ENCODE measurements at places on chromosomes 5 and 9. TPM values are rescaled to one million over a fixed set of nuclear protein-coding genes. Genes with fewer than 3 reads are reported as not detected.
A peak's percentile ranks its signal among the peaks of the same experiment; 100 is the strongest.

DNA sequence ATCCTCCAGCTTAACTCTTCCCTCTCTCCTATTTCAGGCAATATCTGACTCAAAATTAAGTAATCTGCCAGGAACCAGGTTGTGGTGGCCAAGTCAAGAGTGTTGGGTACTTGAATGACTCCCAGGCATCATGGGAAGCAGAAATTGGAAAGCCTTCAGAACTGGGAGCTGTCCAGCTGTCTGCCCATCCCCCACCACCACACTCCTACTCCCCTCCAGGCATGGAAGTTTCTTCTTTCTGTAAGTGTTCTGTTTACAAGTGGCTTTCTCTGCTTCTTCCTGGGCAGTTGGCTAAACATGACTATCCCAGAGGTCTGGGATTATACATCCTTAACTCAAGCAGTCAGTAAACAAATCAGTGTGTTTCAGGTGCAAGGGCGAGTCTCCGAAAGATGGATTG is 14.6 kb upstream of the PBX3 start:
- H3K36me3 ChIP-seq = no peaks in the 10 kb centered on the region
- peaks cover 13% of the 10 kb centered on the region for H3K27me3 ChIP-seq
- H3K4me1 ChIP-seq = no peaks in the 10 kb centered on the region
- DNase-seq = peak; percentile 26
- no peak overlapping the region for H3K27ac ChIP-seq

- no peaks in the 10 kb centered on the region for H3K27me3 ChIP-seq
- H3K4me3 ChIP-seq = no peak overlapping the region
- H3K4me1 ChIP-seq = peaks cover 10% of the 10 kb centered on the region
- peaks cover 73% of the 10 kb centered on the region for H3K36me3 ChIP-seq
- DNase-seq = no peak
- no peak overlapping the region for H3K27ac ChIP-seq
These were observed 18.4 kb upstream of the ISCA1 start for GRCh38 chr9:86300701-86301100.

DNA sequence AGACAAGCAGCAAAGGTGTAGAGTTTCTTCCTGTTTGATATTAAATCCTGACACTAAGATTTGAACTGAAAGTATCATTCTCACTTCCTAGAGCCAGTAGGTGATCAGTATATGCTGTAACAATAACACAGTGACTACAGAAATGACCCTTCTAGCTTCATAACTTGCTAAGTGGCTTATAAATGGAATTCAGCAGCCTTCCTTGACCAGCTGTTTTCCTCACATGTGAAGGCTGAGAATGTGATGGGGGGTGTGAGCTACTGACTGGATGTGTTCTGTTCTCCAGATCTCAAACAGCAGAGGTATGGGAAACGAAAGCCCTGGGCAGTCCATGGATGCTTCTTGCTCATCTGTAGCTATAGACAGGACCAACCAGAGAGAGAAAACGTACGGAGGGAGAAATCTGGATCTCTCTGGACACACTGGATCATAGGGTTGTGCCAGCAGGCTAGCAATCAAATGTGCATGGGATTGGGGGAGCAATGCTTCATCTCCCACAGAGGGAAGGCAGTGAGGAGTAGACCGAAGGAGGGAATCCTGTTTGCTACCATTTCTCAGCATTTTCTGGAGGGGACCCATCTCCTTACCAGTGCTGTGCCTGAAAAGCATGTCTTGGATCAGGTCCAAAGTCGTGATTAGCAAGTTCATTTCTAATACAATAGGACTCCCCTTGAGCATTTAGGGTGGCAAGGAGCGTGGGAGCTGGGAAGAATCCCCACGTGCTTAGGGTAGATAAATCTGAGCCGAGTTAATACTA is 39.4 kb downstream of the TNFAIP8 start:
- no peaks in the 10 kb centered on the region for H3K27me3 ChIP-seq
- H3K4me1 ChIP-seq = peaks cover 40% of the 10 kb centered on the region
- H3K36me3 ChIP-seq = no peaks in the 10 kb centered on the region
- H3K27ac ChIP-seq = no peak overlapping the region

GRCh38 chr5:10556289-10556807 is 7.5 kb upstream of the ANKRD33B start:
- no peaks in the 10 kb centered on the region for H3K27me3 ChIP-seq
- H3K4me3 ChIP-seq = no peak overlapping the region
- H3K4me1 ChIP-seq = peaks cover 44% of the 10 kb centered on the region
- DNase-seq = peak; percentile 94
- H3K36me3 ChIP-seq = no peaks in the 10 kb centered on the region

CCDC192 gene
- not detected for total RNA-seq

HK3 gene
- total RNA-seq = 1.8 TPM

All from osteoblast (primary cell).